Activated CD4-positive, alpha-beta T cell treated with anti-CD3 and anti-CD28 coated beads, Interleukin-2, amount 50 U/mL, for 4 hours (primary cell): ENCODE measurements at places on chromosomes 2 and 18.

DNA sequence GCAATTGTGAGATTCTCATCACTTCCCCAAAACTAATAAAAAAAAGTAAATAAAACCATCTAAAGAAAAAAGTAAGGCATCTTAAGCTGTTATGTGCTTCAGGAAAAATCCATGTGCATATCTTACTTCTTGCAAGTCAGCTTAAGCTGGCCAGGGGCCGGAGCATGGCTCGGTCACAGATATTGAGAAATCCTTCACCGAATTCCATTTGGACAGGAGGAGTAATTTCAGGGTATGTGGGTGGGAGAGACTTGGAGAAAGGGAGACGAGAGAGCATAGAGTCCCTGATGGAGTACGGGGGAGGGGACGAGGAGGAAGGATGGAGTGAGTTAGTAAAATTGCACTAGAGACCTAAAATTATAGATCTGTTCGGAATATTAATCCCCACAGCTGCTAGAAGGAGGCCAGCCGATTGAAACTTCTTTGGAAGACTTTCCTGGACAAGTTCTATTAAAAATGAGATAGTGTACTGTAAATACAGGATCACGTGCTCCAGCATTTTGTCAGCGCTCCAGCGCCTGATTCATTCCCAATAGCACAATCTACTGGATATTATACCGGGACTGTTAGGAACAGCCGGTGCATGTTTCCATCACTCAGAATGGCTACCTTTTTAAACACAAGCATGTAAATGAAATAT is 438.5 kb downstream of the ZNF516 start:
- no peak for DNase-seq

- no peak for DNase-seq
Measured at GRCh38 chr2:31012406-31012805, 125.8 kb downstream of the GALNT14 start.

GRCh38 chr18:78796693-78797455 is 182.7 kb upstream of the SALL3 start:
- DNase-seq: no peak

DNA sequence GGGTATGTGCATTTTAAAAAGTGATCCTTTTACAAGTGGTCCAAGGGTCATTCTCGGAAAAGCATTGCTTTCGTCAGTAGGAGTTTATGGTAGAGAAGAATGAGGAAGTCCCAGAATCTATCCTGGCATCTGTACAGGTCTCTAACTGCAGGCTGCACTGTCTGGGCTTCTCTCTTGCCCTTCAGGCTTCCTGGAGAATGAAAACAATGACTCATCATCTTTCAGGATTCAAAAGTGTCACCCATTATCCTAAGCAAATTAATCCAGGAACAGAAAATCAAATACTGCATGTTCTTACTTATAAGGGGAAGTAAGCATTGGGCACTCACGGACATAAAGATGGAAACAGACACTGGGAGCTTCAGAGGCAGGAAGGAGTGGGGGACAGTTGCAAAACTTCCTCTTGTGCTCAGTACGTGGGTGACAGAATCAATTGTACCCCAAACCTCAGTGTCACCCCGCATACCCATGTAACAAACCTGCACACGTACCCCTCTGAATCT is 60.2 kb upstream of the TXNDC2 start:
- no peak for DNase-seq

DNA sequence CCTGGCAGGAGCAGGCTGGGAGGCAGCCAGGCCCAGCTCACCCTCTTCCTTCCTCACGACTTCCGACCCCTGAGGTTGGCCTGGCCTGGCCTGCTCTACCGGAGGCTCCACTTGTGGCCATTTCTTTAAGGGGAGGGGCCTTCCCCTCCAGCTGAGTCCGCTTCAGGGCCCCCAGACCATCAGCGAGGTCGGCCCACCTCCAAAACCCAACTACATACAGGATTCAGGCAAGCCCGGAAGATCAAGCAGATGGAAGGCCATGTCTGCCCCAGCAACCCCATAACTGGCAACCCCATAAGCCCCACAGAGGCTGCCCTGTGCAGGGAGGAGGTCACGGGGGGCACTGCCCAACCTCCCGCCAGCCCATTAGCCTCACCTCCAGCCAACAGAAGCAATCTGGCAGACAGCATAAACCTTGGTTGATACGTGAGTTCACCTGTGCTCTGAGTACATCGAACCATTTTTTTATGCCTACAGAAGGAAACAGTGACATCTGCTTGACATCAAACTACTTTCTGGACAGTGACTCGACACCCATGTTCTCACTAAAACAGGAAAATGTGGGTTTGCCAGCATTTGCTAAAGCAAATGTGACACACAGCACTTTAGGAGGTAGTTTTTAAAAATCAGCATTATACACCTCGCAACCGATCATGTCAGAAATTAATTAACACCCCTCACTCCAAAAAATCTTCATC is 98.9 kb downstream of the EIPR1 start:
- no peak for DNase-seq

DNA sequence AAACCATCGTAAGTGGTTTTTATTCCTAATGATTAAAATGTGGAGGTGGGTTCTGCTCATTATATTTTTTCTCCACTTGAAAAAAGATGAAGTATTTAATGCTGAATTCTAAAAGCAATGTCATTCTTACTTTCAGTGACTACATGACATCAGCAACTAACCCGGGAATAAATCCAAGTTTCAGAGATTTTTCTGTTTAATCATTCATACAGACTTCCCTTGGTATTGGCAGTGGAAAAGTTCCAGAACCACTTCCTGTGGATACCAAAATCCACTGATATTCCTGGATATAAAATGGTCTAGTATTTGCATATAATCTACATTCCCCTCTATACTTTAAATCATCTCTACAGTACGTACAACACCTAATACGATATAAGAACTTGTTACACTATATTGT is 128.6 kb downstream of the ZNF532 start:
- DNase-seq: no peak

GRCh38 chr2:207875473-207876212 is 105.9 kb upstream of the FZD5 start:
- no peak for DNase-seq
